ENCODE measurements at places on chromosomes 4 and X. TPM values are rescaled to one million over a fixed set of nuclear protein-coding genes. Genes with fewer than 3 reads are reported as not detected.

DNA sequence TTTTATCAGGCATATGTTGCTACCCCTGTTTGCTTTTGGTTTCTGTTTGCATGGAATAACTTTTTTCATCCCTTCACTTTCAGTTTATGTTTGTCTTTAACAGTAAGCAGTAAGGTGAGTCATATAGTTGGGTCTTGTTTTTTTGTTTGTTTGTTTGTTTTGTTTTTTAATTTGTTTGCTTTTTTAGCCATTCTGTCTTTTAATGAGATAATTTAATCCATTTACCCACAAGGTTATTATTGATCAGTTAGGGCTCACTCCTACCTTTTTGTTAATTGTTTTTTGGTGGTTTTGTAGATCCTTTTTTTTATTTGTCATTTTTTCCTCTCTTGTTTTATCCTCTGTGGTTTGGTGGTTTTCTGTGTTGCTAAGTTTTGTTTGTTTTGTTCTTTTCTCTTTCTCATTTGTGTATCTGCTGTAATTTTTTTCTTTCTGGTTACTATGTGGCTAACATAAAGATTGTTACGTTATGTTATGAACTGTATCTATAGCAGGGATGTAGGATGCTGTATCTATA is 379.5 kb upstream of the MAD2L1 start:
- DNase-seq: peak; percentile 3

- DNase-seq: no peak
These were observed 3.3 kb upstream of the FGA start for GRCh38 chr4:154593868-154594267.

DNA sequence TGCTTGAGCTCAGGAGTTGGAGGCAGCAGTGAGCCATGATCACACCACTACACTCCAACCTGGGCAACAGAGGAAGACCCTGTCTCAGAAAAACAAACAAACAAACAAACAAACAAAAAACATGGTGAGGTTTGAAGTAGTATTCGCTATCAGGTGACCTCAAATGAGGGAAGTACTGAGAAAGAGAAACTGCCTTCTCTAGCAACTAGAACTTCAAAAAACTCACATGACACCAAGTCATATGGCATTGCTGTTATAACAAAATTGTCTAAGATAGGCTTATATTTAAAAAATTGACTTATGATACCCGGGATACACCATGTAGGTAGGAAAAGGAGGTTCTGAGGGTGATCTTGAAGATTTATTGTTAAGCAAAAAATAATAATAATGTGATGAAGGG is 10.3 kb downstream of the MPP1 start:
- DNase-seq: no peak

DNA sequence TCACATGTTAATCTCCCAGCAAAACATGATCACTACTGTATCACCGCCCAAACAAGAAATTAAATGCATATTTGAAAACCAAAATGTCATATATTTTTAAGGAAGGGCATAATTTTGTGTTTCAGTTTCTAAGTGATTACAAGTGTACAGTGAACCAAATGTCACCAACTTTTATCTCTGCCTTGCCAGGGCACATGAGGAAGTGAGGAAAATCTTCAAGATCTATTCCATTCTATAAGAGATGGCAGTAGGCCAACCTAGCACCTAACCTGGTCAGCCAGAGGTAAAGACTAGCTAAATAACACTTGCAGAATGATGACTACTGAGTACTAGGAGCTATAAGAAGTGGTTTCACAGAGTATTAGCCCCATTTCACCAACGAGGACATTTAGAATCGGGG is 107.2 kb downstream of the ATP11C start:
- no peak for DNase-seq

- no peak for DNase-seq
These were observed 8.3 kb downstream of the BEX3 start for GRCh38 chrX:103384672-103385071.

GRCh38 chr4:84235126-84235944 is 263.8 kb downstream of the NKX6-1 start:
- DNase-seq: no peak

RXFP1 gene
- total RNA-seq: not detected

RAB9A gene
- 17.5 TPM for total RNA-seq

NSG1 gene
- total RNA-seq: not detected

WDFY3 gene
- 72.4 TPM for total RNA-seq

DNA sequence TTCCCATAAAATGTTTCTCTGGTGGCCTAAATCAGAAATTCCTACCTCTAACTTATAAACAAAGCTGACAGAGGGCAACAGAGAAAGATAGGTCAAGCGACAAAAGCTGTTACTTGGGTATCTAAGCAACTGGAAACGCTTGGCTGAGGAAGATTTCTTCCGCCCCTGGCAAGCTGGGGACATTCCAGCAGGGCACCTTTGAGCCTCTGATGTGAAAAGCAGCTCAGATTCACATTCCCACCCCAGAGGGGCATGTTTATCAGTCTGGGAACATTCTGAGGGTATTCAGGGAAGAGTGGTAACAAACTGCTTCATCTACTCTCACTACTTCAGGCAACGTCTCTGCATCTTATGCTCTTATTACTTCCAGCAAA is 3.5 kb upstream of the CDS1 start:
- DNase-seq: no peak

DNA sequence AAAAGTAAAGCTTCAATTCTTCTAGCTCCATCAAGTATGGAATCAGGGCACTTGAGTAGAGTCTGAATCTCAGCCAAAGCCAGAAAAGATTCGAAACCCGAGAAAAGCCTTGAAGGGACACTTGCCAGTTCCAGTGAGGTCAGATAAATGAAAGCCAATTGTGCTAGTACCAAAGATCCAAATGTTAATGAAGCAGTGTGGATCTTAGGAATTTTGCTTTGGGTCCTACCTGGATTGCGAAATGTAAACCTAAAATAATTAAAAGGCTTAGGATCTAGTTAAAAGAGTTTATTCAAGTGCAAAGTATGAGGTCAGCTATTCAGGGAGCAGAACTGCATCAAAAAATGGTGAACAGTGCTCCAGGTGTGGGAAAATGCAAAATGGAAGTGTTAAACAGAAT is 552.6 kb downstream of the NAP1L3 start:
- no peak for DNase-seq

CD38 gene
- total RNA-seq: 10.9 TPM

GRCh38 chr4:1240721-1241465 is 8.0 kb downstream of the CTBP1 start:
- DNase-seq: no peak

GRCh38 chrX:123060986-123061385 is 123.1 kb upstream of the GRIA3 start:
- no peak for DNase-seq

ETDA gene
- not detected for total RNA-seq

- no peak for DNase-seq
These were observed 4.5 kb downstream of the CASP3 start for GRCh38 chr4:184644553-184645307.

HELT gene
- not detected for total RNA-seq

UGT2A1 gene
- not detected for total RNA-seq

- DNase-seq: no peak
These were observed 530.5 kb downstream of the FAM133A start for GRCh38 chrX:94204524-94204923.

DNA sequence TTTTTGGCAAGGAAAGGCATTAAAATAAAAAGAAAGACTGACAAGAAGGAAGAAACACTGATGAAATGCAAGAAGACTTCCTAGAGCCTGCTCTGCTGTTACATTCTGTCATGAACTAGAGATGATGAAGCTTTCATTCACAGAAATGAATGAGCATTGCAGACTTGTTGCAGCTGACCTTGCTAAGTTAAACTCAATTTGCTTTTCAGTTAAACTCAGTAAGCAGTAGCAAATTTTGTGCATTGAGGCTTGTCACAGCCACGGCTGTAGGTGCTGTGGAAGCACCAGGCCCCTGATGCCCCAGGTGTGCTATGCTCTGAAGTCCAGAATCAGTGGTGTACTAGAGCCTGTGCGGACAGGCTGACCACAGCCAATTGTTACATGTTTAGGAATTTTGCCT is 39.6 kb upstream of the LSM6 start:
- no peak for DNase-seq

DDX53 gene
- total RNA-seq: not detected

IBSP gene
- not detected for total RNA-seq

DNA sequence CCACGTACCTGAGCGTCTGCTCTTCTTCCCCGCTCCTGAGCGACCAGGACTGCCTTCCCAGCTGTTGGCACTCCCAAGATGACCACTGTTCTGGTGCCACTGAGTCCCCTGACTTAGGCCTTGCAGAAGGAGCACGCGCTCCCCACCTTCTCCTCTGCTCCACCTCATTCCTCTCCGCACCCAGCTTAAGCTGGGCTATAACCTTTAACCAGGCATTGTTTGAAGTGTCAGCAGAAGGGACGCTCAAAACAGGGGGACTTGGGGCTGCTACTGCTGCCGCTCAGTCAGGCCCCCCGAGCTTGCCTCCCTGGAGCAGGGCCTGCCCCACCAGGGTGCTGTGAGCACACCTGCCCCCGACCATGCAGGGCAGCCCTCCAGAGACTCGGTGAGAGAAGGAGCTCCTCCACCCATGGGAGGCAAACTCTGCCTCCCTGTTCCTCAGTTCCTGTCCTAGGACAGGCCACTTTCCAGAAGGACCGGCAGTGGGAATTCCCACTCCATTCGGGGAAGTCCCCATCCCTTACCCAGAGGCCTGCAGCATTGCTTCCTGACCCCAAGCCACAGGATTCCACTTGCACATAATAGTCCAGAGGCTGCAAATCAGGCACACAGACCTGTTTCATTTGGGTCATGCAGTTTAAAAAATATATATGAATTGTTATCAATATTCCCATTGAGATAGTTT is 99.7 kb upstream of the ENPP6 start:
- peak; percentile 54 for DNase-seq

DNA sequence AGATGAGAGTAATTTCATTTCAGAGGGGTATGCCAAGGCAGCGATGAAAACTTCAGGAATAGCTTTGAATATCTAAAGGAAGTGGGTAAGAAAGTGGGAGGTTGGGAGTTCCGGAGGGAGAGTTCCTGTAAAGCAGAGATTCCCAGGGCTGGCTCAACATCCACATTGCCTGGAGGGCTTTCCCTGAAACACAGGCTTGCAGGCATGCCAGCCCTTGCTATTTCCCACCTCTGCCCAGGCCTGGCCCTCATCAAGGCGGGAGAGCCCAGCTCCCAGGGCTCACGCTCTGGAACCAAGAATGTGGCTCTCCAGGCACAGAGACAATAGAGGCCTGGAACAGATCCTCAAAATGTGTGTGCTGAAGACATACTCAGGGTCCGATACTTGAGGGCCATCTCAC is 43.8 kb upstream of the CLDN34 start:
- DNase-seq: no peak

DNA sequence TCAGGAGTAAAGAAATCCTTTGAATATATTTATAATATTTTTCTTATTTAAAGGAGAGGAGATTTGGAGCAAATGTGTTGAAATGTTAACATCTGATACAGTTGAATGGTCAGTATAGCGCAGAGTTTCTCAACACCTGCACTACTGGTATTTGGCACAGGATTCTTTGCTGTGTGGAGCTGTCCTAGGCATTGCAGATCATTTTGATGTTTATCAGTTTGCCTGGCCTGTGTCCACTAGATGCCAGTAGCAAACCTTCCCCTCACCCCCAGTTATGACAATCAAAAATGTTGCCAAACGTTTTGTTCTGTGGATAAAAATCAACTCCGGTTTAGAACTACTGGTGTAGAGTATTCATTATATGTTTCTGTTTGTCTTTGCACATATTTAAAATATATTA is 765.3 kb upstream of the SLIT2 start:
- DNase-seq: no peak

NR0B1 gene
- total RNA-seq: not detected

BTK gene
- not detected for total RNA-seq

RIBC1 gene
- total RNA-seq: not detected

- no peak for DNase-seq
These were observed 241.1 kb downstream of the MAPK10 start for GRCh38 chr4:86118711-86119110.

DNA sequence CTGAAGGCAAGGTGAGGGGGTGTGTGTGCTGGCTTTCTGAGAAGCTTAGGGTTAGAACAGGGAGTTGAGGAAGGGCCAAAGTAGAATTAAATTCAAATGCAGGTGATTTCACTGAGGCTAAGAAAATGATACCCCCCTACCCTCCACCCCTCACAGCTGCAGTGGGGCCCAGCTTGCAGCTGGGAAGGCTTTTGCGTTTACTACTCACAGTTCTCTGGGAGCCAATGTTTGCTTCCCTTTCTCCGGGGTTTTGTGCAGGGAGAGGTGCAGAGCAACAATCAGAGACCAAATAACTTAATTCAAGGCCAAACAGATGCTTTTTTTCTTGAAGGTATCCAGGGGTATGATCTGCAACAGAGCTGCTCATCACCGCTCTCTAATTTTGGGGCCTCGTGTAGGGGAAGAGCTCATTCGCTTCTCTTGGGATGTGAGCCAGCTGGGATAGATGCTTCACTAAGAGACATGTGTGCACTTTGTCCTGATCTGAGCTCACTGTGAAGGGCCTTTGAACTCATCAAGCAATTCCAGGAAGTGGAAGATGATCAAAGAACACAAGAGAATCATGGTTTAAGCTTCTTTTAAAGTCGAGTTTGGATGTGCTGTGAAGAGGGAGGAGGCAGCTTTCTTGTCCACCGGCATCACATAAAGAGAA is 122.7 kb upstream of the C1GALT1C1 start:
- DNase-seq: no peak

GRCh38 chr4:148215202-148215601 is 227.0 kb downstream of the NR3C2 start:
- DNase-seq: no peak

DNA sequence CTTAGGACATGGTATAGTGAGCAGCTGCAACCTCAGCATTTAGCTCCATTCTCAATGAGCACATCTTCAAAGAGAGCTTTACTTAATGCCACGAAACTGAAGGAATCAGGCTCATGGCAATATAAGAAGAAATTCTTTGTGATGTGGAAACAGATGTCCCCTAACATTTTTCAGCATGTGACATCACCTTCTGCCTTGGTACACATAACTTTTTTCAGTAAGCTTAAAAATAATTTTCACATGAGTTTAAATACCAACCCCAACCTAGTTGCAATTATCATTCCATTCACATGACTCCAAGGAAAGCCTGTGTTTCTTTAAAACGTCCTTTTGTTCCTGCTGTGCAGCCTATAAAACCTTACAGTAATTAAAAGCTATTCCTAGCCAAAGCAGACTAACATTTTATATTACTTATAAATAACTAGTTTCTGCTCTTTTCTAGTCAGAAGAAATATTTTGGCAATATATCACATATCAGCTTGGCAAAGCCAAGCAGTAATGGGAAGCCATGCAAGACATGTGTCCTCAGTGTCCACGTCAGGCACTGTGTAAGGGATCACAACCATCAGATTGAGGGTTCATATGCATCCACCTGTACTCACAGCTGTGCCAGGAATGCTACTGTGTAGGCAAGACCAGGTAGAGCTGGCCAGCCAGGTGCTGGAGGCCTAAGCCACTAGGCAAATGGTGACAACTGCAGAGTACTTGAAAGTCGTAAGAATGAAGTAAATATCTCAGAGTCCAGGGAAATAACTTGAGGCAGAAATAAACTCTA is 466.6 kb downstream of the INPP4B start:
- DNase-seq: peak; percentile 8

HCCS gene
- 15.5 TPM for total RNA-seq

TAF9B gene
- 11.9 TPM for total RNA-seq

DNA sequence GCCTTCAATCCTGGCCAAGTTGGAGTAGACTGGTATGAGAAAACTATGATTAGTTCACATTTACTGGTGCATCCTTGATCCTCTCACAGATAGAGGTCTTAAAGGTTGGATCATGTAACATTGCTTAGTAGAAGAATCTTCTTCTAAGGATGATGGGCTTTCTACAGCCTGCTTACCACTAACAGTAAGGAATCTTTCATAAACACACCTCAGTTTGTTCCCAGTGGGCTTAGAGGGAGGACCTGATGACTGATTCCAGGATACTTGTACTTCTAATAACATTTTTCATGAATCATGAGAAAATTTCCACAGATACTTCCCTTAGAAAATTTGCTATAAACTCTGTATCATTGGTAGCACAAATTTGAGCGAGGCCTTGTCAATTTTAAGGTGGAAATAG is 40.6 kb downstream of the CCNI start:
- DNase-seq: no peak

Data from lung microvascular endothelial cell (primary cell).